Hepatocyte (in vitro differentiated cells): ENCODE measurements at places on chromosomes 6 and 20. TPM values are rescaled to one million over a fixed set of nuclear protein-coding genes. Genes with fewer than 3 reads are reported as not detected.

DNA sequence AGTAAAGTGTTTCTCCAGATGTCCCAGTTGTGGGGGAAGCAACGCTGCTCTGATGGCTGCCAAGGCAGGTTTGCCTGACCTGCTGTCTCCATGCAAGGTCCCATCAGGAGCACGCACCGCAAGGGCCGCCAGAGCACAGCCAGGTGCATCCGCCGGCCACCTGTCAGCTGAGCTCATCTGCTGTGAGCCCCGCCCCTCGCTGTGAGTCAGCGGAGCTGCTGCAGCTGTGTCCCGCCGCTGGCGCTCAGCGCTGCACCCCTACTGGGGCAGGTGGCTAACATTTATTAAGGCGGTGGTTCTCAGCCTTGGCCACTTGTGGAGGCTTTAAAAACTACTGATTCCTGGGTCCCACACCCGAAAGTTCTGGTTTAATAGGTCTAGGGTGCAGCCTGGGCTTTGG is 225.7 kb downstream of the UST start:
- peaks cover 19% of the 10 kb centered on the region for H3K4me1 ChIP-seq
- no peaks in the 10 kb centered on the region for H3K36me3 ChIP-seq
- H3K27ac ChIP-seq: no peak overlapping the region

DNA sequence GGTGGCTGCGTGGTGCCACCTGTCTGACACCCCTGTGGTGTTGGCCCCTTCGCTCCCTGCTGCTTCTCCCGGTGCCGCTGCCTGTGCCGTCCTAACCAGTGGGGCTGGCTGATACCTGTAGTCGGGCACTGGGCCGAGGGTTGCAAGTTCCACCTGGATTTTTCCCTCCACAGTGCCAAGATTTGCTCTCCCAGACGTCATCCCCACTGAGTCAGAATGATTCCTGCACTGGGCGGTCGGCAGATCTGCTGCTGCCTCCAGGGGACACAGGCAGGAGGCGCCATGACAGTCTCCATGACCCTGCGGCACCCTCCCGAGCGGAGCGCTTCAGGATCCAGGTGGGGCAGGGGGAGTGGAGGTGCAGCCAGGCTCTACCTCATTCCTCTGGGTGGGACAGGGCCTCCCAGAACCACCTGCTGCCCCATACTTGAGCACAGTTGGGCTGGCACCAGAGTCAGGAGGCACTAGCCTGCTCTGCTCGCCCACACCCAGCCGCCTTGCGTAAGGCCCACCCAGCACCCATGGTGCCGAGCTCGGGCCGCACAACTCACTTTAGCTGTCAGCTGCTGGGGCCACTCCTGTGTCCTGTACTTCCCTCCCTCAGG is 60.2 kb downstream of the TCP11 start:
- H3K4me3 ChIP-seq: no peak overlapping the region
- no peaks in the 10 kb centered on the region for H3K4me1 ChIP-seq
- no peaks in the 10 kb centered on the region for H3K36me3 ChIP-seq
- no peaks in the 10 kb centered on the region for H3K27me3 ChIP-seq

The TFAP2D gene
- total RNA-seq: 0.23 TPM in 1 of 2 replicates, not detected in the other

- H3K36me3 ChIP-seq: no peaks in the 10 kb centered on the region
- H3K4me3 ChIP-seq: peak overlapping the region; percentile 89
Measured at GRCh38 chr6:109008537-109009235, 86.0 kb downstream of the SESN1 start.

DNA sequence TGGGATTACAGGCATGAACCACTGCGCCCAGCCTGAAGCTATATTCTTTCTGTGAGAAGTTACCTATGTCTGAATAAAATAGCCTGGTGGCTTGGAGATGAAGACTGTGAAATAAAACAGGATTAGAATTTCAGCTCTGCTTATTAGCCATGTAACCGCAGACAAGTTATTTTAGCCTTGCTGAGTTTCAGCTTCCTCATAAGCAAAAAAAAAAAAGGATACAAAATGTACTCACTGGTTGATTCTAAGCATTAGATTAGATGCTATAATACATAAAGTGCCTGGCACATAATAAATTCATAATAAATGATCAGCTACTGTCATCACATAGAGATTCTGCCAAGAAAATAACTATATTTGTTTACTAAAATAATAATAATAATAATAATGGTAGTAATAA is 98.8 kb downstream of the EPB41L2 start:
- no peak overlapping the region for H3K27ac ChIP-seq
- peaks cover 15% of the 10 kb centered on the region for H3K4me1 ChIP-seq
- no peak overlapping the region for H3K4me3 ChIP-seq
- H3K36me3 ChIP-seq: no peaks in the 10 kb centered on the region
- H3K27me3 ChIP-seq: no peaks in the 10 kb centered on the region

The NHSL1 gene
- 58.0 and 58.3 TPM in 2 replicates for total RNA-seq

The SERPINB1 gene
- 48.6 and 57.0 TPM in 2 replicates for total RNA-seq

DNA sequence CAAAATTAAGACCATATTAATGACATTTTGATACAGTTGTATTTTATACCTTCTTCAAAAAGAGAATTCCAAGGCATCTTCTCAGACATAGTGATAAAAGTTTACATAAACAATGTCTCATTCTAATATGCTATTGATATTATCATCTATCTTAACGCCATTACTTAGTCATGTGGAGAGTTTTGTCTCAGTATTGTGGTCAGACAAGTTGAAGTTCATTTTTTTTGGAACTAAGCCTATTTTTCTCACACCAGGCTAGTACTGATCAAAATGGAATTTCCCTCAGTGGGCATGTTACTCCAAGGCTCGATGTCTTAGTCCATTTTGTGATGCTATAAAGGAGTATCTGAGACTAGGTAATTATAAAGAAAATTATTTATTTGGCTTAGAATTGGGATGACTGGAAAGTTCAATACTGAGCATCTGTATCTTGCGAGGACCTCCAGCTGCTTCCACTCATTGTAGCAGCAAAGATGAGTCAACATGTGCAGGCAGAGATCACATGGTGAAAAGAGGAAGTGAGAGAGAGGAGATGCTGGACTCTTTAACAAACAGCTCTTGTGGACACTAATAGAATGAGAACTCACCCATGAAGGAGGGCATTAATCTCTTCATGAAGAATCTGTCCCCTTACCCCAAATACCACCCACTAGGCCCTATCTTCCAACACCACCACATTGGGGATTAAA is 825.5 kb upstream of the MANEA start:
- no peaks in the 10 kb centered on the region for H3K36me3 ChIP-seq
- H3K4me3 ChIP-seq: no peak overlapping the region
- no peak overlapping the region for H3K27ac ChIP-seq
- H3K4me1 ChIP-seq: no peaks in the 10 kb centered on the region
- DNase-seq: no peak

GRCh38 chr6:84447651-84448050 is 220.2 kb upstream of the CEP162 start:
- H3K27ac ChIP-seq: no peak overlapping the region
- no peak overlapping the region for H3K4me3 ChIP-seq
- no peaks in the 10 kb centered on the region for H3K36me3 ChIP-seq
- peaks cover 13% of the 10 kb centered on the region for H3K4me1 ChIP-seq
- H3K27me3 ChIP-seq: no peaks in the 10 kb centered on the region

DNA sequence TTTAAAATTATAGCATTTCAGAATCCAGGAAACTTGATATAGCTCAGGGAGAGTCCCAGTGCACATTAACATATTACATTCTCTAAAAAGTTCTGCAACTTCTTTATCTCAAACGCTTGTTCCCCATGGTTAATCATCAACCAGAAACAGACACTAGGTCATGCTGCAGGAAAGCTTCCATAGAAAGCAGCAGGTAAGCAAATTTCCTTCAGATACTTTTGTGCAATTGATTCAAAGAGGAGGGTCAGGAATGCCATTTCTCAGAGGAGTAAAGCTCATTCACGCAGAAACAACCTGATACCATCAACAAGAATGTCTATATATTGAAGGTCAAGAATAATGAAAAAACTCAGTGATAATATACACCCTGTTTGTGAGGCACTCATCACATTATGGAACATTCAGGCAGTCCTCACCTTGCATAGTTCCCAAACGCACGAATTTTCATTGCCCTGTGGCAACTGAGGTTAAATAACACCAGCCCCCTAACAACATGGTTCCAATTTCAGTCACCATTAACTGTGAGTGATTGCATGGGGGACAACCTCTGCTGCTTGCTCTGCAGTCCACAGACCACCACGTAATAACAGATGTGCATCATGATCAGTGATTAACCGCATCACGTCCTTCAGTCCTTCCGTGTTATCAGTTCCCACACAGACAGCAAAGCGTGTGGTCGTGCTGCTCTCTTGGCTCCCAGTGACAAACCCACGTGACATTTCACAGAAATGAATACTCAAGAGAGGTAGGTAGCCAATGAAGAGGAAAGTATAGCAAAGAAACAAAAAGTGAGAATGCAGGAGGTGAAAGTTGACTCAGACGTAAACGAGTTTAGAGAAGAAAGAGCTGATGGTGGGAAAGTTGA is 95.7 kb downstream of the LY86 start:
- H3K4me3 ChIP-seq: no peak overlapping the region
- H3K27ac ChIP-seq: peak overlapping the region; percentile 50
- DNase-seq: peak; percentile 64
- peaks cover 8% of the 10 kb centered on the region for H3K4me1 ChIP-seq

DNA sequence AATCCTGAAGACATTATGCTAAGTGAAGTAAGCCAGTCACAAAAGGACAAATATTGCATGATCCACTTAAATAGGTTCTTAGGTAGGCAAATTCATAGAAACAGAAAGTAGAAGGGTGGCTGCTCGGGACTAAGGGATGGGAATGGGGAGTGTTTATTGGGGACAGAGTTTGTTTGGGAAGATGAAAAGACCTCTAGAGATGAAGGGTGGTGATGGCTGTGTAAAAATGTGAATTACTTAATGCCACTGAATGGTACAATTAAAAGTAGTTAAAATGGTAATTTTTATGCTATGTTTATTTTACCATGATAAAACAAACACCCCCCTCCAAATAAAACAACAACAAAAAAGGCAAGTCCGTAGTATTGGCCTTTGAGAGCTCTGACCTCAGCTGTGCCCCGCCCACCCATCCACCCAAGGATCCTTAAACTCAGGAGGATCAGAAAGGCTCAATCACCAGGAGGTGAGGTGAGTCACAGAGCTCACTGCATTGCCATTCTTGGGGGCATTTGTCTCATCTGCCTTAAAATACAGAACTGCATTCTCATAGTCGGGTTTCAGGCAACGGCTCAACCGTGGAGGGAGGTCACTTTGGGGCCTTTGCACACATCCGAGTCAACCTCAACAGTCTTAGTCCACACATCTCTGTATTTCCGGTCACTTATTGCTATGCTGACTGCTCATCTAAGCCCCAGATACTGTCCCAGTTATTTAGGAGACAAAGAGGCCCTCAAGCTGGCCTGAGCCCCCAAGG is 96.7 kb downstream of the SLC22A23 start:
- H3K36me3 ChIP-seq: no peaks in the 10 kb centered on the region
- H3K4me3 ChIP-seq: no peak overlapping the region
- H3K27ac ChIP-seq: no peak overlapping the region
- DNase-seq: no peak
- peaks cover 18% of the 10 kb centered on the region for H3K4me1 ChIP-seq

- H3K36me3 ChIP-seq: no peaks in the 10 kb centered on the region
- H3K27ac ChIP-seq: no peak overlapping the region
- no peak for DNase-seq
Measured at GRCh38 chr6:107942142-107942541, 15.9 kb downstream of the SEC63 start.

The SOBP gene
- total RNA-seq: 2.1 and 3.4 TPM in 2 replicates

DNA sequence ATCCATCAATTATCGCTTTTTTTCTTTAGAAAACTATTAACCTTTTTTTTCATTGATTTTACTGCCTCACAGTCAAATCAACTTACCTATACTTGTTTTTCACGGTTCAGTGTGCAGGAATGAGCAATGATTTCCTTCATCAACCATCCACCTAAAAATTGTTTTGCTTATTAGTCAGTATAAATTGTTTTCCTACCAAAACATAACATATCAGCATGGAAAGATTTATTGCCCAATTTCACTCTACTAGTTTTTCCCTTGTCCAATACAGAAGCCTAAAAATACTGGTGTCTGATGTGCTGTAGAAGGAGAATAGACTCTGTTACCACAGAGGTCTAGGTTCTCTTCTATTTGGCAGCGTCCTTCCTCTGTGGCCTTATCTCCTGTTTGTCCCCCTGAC is 558.2 kb upstream of the CITED2 start:
- no peak for DNase-seq
- H3K4me1 ChIP-seq: no peaks in the 10 kb centered on the region
- H3K4me3 ChIP-seq: no peak overlapping the region
- H3K36me3 ChIP-seq: no peaks in the 10 kb centered on the region
- H3K27me3 ChIP-seq: no peaks in the 10 kb centered on the region
- no peak overlapping the region for H3K27ac ChIP-seq

GRCh38 chr6:87396595-87397392 is 11.0 kb upstream of the CFAP206 start:
- H3K4me1 ChIP-seq: no peaks in the 10 kb centered on the region
- no peak overlapping the region for H3K27ac ChIP-seq
- no peak overlapping the region for H3K4me3 ChIP-seq
- H3K36me3 ChIP-seq: no peaks in the 10 kb centered on the region
- DNase-seq: no peak

The SLC35D3 gene
- not detected in 2 replicates for total RNA-seq

GRCh38 chr6:83984411-83984810 is 49.2 kb upstream of the MRAP2 start:
- H3K4me1 ChIP-seq: no peaks in the 10 kb centered on the region
- H3K27me3 ChIP-seq: no peaks in the 10 kb centered on the region
- H3K4me3 ChIP-seq: no peak overlapping the region

DNA sequence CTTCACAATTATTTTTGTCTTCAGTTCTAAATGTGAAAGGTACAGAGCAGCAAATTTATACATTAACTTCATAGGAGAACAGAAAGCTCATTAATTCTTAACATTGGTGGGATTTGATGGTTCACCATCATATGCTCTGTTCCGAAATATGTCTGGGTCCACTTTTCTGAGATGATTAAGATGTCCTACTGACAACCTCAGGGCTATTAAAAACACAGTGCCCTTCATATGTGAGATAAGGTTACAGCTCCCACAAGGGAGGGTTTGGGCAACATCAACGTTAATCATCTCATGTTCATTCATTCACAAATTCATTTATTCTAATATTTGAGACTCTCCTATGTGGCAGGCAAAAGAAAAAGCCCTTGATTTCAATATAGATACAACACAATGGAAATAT is 91.2 kb downstream of the ELOVL5 start:
- no peaks in the 10 kb centered on the region for H3K27me3 ChIP-seq
- H3K27ac ChIP-seq: no peak overlapping the region
- H3K36me3 ChIP-seq: no peaks in the 10 kb centered on the region
- DNase-seq: no peak
- H3K4me3 ChIP-seq: no peak overlapping the region

The SLC24A3 gene
- 1.0 and 1.7 TPM in 2 replicates for total RNA-seq

- DNase-seq: no peak
- no peaks in the 10 kb centered on the region for H3K36me3 ChIP-seq
- H3K4me3 ChIP-seq: no peak overlapping the region
- H3K27me3 ChIP-seq: no peaks in the 10 kb centered on the region
Measured at GRCh38 chr6:12586721-12587480, 129.7 kb upstream of the PHACTR1 start.

The KATNA1 gene
- total RNA-seq: 18.4 and 18.5 TPM in 2 replicates

The SAMD10 gene
- 1.1 and 1.6 TPM in 2 replicates for total RNA-seq

The TP53TG5 gene
- total RNA-seq: not detected in 2 replicates
